ENCODE measurements at places on chromosomes 1 and 21.

DNA sequence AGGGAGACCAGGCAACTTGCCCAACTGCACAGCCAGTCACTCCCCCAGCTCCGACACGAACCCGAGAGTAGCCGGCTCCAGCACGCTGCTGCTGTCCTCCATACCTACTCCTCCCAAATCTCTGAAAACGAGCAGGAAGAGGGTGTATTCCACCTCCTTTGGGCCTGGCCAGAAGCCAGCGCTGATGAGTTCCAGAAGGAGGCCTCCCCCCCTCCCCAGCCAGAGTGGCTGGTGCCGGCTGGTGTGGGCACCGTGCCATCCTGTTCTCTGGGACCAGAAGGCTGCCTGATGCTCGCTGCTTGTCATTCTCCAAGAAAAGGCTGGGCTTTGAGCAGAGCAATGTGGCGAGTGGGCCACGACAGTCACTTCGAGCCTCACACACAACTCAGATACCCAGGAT is 22.2 kb downstream of the KCNN3 start:
- DNase-seq = no peak

GRCh38 chr1:39640861-39641260 is 1.4 kb upstream of the HEYL start:
- no peak for DNase-seq

- no peak for DNase-seq
Observed at GRCh38 chr21:33452362-33452761, 27.4 kb downstream of the TMEM50B start.

- no peak for DNase-seq
Observed at GRCh38 chr1:116489231-116489697, 81.6 kb downstream of the CD58 start.

DNA sequence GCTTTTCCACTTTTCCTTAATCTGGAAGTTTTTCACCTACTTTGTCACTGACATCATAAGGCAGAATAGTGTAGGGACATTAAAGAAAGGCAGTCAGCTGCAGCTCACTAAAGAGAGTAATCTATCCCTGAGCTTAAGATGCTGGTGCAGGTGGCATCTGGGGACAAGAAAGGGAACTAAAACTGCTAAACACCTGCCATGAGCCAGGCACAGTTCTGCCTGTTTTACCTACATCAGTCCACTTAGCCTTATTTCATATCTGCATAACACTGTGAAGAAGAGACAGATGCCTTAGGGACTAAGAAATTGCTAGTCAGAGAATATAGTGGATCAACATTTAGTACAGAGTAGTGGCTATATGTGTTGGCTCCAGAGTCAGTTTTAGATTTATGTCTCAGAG is 88.1 kb downstream of the GPATCH2 start:
- DNase-seq = no peak

GRCh38 chr21:38834725-38835124 is 29.0 kb downstream of the ETS2 start:
- DNase-seq = no peak

Measured in CD4-positive, alpha-beta T cell treated with Interferon gamma for 1 hour (primary cell).